ENCODE measurements at places on chromosomes 11 and 22.
A peak's percentile ranks its signal among the peaks of the same experiment; 100 is the strongest.

- DNase-seq, result no peak
Measured at GRCh38 chr11:7449211-7449840, 36.0 kb upstream of the OLFML1 start.

- DNase-seq, result no peak
Measured at GRCh38 chr22:32765132-32765618, 36.3 kb upstream of the TIMP3 start.

GRCh38 chr11:126791991-126792390 lies 208.6 kb downstream of the KIRREL3 start:
- no peak for DNase-seq

- DNase-seq, result no peak
Measured at GRCh38 chr11:18229501-18229900, 7.1 kb downstream of the SAA4 start.

DNA sequence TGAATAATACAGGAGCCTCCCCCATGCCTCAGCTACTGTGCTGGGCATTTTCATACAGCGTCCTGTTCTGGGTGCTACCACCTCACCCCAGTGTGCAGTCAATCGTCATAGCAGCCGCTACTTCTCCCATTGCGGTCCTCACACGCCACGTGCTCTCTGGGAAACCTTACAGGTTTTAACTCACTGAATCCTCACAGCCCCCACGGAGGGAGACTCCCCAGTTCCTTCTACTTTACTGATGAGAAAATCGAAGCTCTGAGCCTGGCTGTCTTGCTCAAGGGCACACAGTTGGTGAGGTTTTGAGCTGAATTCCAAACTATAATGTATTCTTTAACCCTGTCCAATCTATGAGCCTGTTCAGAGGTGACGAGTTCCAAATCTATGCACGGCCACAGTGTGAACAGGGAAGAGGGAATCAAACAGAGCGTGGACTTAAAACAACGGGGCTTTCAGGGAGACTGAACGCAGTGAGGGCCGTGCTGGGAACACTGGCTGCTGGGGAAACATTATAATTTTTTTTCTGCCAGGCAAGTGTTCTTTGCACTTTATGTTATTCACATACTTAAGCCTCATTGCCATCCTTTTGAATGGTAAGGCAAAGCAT lies 421.5 kb downstream of the BRD1 start:
- no peak for DNase-seq

- no peak for DNase-seq
Measured at GRCh38 chr22:20464912-20465758, 27.5 kb upstream of the SCARF2 start.

DNA sequence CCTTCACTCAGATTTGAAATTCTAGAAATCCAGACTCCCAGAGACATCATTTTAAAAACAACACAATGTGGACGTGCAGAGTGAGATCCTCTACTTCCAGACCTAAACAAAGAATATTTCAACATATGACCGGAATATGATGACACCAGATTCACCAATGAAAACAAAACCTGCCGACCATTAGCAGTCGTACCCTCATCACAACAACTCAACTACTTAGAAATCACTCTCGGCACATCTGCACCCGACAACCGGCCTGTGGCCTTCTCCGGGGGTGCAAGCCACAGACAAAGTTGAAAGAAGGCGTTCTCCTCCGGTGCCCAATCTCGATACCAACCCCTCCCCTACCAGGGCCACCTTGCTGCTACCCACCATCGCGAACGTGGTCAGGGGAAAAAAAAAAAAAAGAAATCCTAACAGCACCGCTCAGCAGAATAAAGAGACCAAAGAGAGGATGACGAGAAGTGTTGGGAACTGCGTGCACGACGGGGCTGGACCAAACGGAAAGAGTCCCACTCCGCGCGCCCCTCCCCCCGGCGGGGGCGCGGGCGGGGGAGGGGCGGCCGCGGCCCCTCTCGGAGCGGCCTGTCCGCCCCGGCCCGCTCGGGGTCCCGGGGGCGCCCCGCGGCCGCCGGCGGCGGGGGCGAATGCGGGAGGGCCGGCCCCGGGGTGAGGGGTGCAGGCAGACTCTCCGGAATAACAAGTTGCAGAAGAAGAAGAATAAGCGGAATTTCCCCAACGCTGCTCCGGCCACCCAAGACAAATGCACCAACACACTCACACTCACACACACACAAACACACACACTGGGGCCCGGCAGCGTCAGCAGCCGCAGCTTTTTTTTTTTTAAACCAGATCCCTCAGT lies 1.7 kb downstream of the PHF21A start:
- DNase-seq, result peak; percentile 67

- no peak for DNase-seq
Measured at GRCh38 chr22:36659762-36660509, 43.6 kb downstream of the CACNG2 start.

DNA sequence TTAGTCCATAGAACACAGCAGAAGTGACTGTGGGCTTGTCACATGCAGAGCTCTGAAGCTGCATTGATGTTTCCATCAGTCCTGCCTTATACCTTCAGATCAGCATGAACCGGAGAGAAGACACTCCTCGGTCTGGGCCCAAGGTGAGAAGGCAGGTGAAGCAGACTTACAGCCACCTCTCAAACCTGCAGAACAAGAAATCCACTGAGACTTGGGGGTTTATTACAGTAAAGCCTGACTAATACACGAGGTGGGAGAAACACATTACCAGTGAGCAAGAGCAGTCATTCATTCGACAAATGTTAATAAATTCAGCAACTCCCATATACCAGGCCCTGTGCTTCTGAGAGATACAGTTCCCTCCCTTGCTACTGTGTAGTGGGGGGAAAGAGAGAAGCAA lies 279.0 kb downstream of the DDX10 start:
- DNase-seq, result no peak

DNA sequence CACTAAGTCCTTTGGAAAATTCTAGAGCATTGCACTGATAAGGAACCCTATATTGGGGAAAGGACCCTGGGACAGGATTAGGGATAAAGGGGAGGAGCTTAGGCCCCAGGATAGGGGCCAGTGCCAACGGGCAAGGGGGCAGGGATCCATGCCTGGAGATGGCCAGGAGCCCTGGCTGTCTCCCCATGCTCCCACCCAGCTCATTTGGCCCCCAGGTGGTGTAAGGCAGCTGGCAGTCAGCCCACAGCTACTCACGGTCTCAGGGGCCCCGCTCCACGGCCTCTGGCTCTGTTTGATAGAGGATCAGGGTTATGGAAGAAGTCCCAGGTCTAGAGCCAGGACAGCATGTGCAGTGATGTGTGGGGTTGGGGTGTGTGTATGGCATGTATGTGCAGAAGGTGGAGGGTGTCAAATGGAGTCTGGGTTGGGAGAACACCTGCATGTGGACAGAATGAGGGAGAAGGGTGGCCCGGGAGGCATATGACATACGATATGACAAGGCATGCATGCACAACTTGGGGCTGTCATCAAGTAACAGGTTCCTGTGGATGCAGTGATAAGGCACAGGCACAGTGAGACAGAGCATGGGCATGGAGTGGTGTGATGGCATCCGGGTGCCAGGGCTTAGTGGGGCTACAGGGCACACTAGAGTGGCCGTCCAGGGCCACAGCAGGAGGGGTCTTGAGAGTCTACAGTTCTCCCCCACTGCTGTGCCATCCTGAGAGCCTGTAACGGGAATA lies 18.4 kb upstream of the PDE2A start:
- no peak for DNase-seq

DNA sequence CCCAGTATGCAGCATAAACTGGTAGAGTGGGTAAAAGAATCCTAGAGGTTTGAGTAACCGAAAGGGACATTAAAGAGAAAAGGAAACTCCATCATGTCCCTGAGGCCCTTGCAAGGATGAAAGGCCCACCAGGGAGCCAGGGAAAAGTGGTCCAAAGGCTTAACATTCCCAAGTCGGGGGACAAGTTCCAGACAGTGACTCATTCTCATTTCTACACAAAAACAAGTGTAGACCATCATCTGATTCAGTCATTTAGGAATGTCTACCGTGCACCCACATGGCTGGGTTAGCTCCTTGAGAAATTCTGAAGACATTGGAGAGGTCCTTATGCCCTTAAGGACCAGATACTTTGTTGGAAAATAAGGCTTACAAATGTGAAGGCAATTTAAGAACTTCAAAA lies 4.8 kb upstream of the NOX4 start:
- no peak for DNase-seq

DNA sequence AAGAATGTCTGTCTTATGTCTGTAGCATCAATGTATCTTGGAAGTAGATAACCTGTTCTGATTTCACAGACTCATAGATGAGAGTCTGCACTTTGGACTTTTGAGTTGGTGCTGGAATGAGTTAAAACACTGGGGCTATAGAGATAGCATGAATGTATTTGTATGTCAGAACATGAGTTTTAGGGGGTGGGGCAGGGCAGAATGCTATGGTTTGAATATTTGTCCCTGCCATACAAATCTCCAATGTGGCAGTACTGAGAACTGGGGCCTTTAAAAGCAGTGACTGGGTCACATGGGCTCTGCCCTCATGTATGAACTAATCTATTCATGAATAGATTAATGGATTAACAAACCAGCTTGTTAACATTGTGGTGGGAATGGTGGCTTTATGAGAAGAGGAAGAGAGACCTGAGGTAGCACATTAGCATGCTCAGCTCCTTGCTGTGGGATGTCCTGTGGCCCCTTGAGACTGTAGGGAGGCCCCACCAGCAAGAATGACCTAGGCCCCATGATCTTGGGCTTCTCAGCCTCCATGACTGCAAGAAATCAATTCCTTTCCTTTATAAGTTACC lies 15.5 kb upstream of the OR52K1 start:
- DNase-seq, result no peak

DNA sequence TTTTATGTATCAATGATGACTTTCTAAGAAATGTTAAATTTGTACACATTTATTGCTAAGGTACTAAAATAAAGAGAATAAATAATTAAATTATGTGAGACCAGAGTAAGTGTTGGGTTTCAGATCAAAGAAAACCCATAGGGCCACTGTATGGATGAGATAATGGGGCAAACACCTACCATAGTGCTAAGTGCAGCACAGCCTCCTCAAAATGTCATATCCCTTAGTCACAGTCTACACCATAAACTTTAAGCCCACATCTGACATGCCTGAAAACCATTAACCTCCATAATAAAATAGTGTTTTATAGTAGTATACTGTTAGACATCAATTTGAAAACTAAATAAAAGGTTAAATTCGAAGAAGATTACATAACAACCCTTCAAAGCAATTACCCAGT lies 37.5 kb downstream of the SESN3 start:
- DNase-seq, result no peak

GRCh38 chr22:22458896-22459588 lies 49.5 kb downstream of the ZNF280B start:
- no peak for DNase-seq

DNA sequence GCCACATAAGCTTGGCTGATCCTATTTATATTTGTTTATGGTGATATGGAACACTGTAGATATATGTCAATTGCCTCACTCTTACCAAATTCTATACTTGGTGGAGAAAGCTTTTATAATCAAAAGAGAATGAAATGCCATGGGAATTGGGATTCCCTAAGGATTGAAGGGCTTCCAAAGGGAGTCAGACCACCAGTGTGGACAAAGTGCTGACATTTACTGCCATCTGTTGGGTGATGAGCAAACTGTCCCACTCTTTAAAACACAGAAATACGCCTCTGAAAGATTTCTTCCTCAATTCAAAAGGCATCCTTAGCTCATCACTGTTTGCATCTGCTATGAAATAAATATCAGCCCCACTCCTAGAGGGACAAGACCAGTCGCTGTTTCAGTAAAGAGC lies 7.1 kb downstream of the SLC1A2 start:
- DNase-seq, result no peak

DNA sequence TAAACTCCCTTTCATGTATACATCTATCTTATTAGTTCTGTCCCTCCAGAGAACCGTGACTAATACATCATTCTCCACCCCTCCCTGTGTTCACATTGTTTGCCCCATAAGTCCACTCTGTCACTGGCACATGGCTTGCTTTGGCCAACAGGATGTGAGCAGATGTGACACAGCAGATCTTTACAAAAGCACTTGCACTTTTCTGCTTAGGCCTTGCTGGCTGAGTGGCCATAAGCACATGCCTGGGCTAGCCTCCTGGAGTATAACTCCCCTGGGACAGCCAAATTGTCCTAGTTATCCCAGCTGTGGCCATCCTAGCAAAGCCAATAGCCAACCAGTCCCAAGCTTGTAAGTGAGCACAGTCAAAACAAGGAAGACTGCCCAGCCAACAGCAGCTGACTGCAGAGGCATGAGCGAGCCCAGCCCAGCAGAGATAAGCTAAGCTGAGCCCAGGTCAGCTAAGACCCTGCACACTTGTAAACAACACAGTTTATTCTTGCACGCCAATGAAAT lies 9.7 kb upstream of the RCN1 start:
- peak; percentile 86 for DNase-seq

DNA sequence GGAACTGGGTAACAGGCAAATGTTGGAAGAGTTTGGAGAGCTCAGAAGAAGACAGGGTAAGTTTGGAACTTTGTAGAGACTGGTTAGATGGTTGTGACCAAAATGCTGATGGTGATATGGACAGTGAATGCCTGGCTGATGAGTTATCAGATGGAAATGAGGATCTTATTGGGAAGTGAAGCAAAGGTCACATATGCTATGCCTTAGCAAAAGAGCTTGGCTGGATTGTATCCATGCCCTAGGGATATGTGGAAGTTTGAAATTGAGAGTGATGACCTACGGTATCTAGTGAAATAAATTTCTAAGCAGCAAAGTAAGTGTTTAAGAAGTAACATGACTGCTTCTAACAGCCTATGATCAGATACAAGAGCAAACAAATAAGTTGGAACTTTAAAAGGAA lies 17.8 kb downstream of the BBOX1 start:
- DNase-seq, result no peak

GRCh38 chr11:68508425-68508824 lies 47.9 kb downstream of the PPP6R3 start:
- DNase-seq, result no peak

GRCh38 chr22:39999144-39999757 lies 4.5 kb downstream of the FAM83F start:
- no peak for DNase-seq

- DNase-seq, result no peak
Measured at GRCh38 chr11:85974122-85974521, 94.8 kb downstream of the PICALM start.

- DNase-seq, result no peak
Measured at GRCh38 chr11:3089236-3090061, 32.2 kb upstream of the CARS1 start.

DNA sequence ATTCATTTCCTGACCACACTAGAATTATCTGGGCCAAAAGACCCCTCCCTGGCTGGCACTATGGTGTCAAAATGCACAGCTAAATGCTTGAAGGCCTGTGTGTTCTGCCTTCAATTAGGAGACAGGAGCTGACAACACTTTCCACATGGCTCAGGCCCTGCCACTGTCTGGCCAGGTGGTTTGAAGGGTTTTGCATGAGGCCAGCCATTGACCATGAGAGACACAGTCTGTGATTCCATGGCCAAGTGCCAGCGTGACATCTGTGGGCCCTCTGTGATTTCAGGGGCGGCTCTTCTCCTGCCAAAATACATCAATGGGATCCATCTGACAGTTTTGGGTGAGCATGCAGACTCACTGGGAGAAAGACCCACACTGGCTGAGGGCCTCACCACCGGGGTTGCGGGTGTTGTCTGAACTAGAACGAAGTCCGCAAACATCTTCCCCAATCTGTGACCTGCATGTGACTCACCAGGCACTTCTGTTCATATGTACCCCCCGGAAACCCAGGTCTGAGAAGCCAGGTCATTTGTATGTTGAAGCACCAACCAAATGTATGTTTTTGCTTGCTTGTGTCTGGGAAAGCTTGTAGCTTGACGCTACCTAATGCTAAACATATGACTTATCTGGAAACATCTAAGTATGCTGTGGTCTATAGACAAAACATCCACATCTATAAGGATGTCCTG lies 20.7 kb upstream of the NAV2 start:
- no peak for DNase-seq

GRCh38 chr11:59647245-59647980 lies 21.4 kb downstream of the PATL1 start:
- DNase-seq, result no peak
